ENCODE measurements at places on chromosomes 4 and X. TPM values are rescaled to one million over a fixed set of nuclear protein-coding genes. Genes with fewer than 3 reads are reported as not detected.

OPRPN gene
- total RNA-seq = not detected

GPC4 gene
- total RNA-seq = 5.9 TPM

SMPX gene
- not detected for total RNA-seq

SNCA gene
- 18.1 TPM for total RNA-seq

DSPP gene
- total RNA-seq = not detected

DNAAF6 gene
- not detected for total RNA-seq

MAGEC1 gene
- total RNA-seq = not detected

NBDY gene
- total RNA-seq = 33.4 TPM

ACE2 gene
- not detected for total RNA-seq
